ENCODE measurements at places on chromosomes 3 and 15. TPM values are rescaled to one million over a fixed set of nuclear protein-coding genes. Genes with fewer than 3 reads are reported as not detected.

BCL2A1 gene
- total RNA-seq: not detected

C2CD4A gene
- not detected for total RNA-seq

LRRC31 gene
- total RNA-seq: not detected

TMEM266 gene
- 3.8 TPM for total RNA-seq

ASB14 gene
- not detected for total RNA-seq

CALML4 gene
- total RNA-seq: 8.1 TPM

STRA6 gene
- 3.1 TPM for total RNA-seq

SCG3 gene
- total RNA-seq: 52.9 TPM

SI gene
- total RNA-seq: not detected

FBLN2 gene
- total RNA-seq: 4.1 TPM

GNAT1 gene
- total RNA-seq: not detected

P2RY1 gene
- total RNA-seq: 8.8 TPM

TMEM108 gene
- 54.1 TPM for total RNA-seq

KLF13 gene
- total RNA-seq: 48.5 TPM

SCN5A gene
- 1.3 TPM for total RNA-seq

FSTL1 gene
- total RNA-seq: 63.5 TPM

SLC24A5 gene
- total RNA-seq: not detected

All from parietal lobe (tissue), 2 donors.